ENCODE measurements at places on chromosomes 13 and 19.

DNA sequence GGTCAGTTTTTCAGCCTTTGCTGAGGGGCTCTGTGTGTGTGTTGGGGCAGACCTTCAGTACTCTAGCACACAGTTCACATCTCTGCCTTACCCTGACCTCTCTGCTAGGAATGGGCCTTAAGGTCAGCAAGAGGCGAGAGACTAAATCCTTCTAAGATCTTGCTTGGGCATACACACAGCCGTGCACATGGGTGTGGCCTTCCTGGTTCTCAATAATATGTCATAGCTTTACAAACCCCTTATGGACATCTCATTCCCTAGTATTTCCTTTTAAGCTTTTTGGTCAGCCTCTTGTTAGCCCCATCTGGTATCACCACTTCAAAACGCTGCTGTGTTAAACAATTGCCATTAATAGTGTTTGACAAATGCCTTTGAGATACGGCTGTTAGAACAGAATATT, 69.4 kb upstream of the SPATA13 start:
- DNase-seq: no peak

- no peak for DNase-seq
Measured at GRCh38 chr19:52028780-52029123, 573 bp upstream of the ZNF614 start.

GRCh38 chr19:37896180-37896579, 10.2 kb downstream of the WDR87 start:
- no peak for DNase-seq

- peak; percentile 92 for DNase-seq
Measured at GRCh38 chr19:35248310-35249145, at the start of gene LSR. Gene LSR, plus strand, starts transcription at chr19:35249002. Its CDS starts 21 bp downstream, at chr19:35249023.

- DNase-seq: no peak
Measured at GRCh38 chr19:45826934-45827333, 11.8 kb upstream of the RSPH6A start.

GRCh38 chr13:31824705-31825517, 85.6 kb downstream of the RXFP2 start:
- DNase-seq: no peak

- no peak for DNase-seq
Measured at GRCh38 chr13:32932376-32932775, 83.8 kb upstream of the KL start.

DNA sequence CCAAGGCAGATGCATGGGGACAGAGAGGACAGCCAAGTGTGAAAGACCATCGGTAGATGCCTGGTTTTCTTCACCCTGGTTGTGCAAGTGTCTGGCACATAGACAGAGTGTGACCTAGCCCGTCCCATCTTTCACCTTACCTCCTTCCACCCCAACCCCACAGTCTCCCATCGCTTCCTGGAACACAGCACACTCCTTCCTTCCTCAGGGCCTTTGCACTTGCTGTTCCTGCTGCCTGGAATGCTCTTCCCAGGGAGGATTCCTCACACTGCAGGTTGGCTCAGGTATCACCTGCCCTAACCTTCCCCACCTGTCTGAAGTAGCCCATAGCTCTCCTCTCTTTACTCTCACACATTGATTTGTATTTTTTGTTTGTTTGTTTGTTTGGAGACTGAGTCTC, 3.0 kb downstream of the FIZ1 start:
- DNase-seq: no peak

- DNase-seq: peak; percentile 53
Measured at GRCh38 chr13:80945328-80945727, 604.4 kb upstream of the SPRY2 start.

DNA sequence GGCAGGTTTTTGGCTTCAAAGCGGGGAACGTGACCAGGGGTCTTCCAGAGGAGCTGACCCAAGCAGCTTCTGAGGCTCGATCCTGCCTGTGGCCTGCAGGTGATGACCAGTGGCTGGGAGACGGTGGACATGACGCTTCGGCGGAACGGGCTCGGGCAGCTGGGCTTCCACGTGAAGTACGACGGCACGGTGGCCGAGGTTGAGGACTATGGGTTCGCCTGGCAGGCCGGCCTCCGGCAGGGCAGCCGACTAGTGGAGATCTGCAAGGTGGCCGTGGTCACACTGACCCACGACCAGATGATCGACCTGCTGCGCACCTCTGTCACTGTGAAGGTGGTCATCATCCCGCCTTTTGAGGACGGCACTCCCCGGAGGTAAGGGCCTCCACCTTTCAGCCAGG, 93.6 kb downstream of the DPF1 start:
- DNase-seq: no peak

DNA sequence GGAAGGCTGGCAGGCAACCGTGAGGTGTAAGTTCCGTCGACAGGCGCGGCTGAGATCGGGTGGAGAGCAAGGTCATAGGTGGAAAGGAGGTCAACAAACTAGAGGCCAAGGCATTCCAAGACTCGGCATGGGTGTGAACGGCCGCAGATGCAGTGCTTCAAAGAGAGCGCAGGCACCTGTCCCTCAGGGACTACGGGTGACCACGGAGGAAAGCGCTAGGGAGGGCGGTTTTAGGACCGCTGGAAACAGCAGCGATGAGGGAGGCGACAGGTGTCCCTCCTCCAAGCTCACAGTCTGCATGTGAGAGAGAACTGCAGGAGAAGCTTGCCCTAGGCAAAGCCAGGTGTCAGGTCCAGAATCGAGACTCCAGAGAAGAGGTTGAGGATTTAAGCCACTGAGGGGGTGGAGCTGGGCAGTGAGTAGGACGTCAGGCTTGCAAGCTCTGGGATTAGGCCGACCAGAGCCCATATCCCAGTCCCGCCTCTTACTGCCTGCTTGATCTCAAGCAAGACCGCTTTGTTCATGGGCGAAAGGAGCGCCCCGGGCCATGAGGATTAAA, 1.6 kb upstream of the MLNR start:
- DNase-seq: peak; percentile 39

GRCh38 chr13:40537146-40537895, 129.1 kb downstream of the FOXO1 start:
- no peak for DNase-seq

- no peak for DNase-seq
Measured at GRCh38 chr13:21053231-21053630, 8.2 kb downstream of the LATS2 start.

GRCh38 chr19:4067396-4068046, 822 bp upstream of the ZBTB7A start:
- peak; percentile 45 for DNase-seq

GRCh38 chr13:88925954-88926353, 1254.8 kb downstream of the SLITRK5 start:
- DNase-seq: no peak

GRCh38 chr13:96710166-96710862, 284.0 kb downstream of the OXGR1 start:
- peak; percentile 35 for DNase-seq

DNA sequence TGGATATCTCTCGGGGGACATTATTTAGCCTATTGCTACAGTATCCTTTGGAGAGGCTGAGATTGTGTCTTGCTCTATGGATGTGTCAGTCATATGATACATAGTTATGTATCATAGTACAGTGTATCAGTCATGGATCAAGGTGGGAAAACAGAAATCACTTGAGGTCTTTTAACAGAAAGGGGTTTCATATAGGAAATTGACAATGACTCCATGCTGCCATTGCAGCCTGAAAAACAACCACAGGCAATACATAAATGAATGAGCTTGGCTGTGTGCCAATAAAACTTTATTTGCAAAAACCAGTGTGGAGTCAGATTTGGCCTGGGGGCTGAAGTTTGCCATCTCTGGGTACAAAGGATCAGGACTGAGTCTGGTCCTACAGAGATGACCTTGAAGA, 35.4 kb downstream of the COLGALT1 start:
- DNase-seq: no peak

DNA sequence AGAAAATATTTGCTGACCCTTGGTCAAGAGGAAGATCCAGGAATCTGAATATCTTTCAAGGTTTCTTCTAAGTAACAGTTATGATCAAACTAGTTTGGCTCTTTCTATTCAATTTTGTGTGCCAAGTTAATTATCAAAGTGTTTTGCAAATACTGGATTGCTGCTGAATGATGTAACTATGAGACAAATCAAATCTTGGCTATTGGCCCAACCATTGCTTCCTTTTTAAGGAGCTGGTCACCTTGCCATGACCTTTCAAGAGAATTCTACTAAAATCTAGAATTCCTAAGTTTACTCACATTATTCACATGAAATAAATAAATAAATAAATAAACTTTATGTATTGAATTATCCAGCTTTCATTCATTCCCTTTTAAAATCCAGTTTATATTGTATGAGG, 371.8 kb downstream of the SLITRK6 start:
- no peak for DNase-seq

- DNase-seq: peak; percentile 86
Measured at GRCh38 chr19:45913874-45914830, at the start of gene NANOS2. Gene NANOS2, minus strand, starts transcription at chr19:45914778. Its CDS starts 85 bp downstream, at chr19:45914693.

DNA sequence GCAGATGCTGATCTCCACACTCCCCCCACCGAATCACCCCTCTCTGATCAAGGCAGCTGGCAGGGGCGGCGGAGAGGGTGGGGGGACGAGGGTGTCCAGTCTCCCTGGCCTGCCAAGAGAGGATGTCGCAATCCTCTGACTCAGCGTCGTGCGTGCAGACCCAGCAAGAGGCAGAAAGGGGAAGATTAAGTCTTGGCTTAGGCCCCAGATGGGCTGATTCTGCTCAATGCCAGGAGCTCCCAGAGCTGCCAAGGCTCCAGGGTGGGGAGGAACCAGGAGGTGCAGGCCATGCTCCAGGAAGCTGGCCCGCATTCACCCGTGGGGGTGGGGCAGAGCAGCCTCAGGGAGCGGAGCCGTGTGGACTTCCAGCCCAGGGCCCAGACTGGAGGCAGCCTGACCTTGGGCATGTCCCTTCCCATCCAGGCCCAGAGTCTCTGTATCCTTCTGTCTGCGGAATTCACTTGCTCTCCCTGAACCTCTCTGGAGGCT, 6.6 kb upstream of the BCL3 start:
- peak; percentile 69 for DNase-seq

DNA sequence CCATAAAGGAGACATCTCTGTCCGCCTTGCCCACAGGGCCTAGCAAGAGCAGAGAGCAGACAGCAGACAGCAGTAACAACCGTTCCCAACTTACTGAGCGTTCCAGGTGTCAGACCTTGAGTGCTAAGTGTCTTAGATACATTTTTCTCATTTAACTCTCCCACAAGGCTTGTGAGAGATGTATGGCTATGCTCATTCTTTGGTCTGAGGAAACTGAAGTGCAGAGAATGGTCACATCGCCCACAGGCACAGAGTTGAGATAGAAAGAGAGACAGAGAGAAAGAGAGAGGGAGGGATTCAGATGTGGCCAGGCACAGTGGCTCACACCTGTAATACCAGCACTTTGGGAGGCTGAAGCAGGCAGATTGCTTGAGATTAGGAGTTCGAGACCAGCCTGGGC, 14.3 kb downstream of the MEIOSIN start:
- DNase-seq: no peak

GRCh38 chr19:48975947-48976847, 11.1 kb downstream of the FTL start:
- peak; percentile 46 for DNase-seq

DNA sequence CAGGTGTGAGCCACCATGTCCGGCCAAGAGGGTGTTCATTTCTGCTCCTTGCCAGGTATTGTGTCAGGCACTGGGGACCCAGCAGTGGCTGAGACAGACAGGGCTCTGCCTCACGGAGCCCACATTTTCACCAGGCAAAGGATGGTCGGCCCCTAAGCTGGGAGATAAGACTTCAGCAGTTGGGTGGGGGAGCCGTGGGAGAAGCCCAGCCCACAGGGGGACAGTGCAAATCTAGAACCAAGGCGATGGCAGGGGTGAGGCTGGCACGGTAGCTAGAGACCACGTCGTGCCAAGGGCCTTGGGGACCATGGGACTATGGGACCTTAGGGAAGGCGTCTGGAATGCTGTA, 8.3 kb downstream of the LSR start:
- no peak for DNase-seq

Data from iPS-NIHi11 (cell line).